Pons (tissue), 1 donor: ENCODE measurements at places on chromosomes 11 and 22.
A peak's percentile ranks its signal among the peaks of the same experiment; 100 is the strongest.

DNA sequence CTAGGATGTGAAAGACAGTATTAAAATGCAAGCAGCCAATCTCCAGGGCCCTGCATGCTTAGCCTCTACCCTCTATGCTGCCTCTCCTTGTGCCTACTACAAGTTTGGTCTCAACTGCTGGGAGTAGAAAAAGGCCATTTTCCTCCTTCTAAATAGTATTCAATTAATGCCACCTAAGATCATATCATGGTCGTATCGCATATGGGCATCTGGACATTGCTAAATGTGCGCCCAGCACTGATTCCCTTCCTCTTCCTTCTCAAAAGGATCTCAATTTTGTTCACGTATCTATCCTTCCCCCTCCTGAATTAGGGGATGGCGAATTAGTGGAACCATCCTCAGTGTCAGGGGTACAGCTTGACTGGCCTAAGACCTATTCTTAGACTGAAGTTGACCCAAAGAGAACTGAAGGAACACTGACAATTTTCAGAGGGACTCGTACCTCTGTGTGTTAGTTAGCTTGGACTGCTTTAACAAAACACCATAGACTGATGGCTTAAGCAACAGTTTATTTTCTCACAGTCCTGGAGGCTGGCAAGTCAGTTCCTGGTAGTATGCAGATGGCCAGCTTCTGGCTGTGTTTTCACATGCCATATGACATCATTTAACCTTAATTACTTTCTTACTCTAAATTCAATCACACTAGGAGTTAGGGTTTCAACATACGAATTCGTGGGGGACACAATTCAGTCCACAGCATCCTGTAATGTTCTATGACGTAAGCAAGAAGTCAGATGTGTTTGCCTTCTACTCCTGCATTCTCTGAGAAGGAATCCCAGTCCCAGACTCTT, 8.5 kb upstream of the NUP50 start:
- no peak for DNase-seq

DNA sequence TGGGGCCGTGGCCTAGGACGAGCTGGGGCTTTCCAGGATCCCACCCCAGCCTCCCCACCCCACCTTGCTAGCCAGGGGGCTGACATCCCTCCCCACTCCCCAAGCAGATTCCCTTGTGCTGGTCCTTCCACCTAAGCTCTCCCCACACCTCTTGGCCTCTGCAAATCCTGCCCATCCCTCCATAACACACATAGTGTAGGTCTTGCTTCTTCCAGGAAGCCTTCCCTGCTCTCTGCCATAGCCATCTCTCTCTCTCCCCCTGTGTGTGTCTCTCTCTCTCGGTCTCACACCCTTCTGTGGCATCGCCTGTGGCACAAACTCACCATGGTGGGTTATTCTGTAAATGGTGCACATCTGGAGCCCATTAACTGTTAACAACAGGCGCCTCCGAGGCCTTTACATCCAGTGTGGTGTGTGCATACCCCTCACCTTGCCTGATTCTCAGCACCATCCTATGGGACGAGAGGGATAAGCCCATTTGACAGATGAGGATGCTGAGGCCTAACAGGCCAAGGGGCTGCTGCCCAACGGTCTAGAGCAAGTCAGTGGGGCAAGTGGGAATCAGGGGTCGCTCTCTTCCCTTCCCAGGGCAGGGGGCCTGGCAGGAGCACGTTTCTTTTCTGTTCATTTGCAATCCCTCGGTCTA, 22.2 kb upstream of the PICK1 start:
- DNase-seq = no peak

DNA sequence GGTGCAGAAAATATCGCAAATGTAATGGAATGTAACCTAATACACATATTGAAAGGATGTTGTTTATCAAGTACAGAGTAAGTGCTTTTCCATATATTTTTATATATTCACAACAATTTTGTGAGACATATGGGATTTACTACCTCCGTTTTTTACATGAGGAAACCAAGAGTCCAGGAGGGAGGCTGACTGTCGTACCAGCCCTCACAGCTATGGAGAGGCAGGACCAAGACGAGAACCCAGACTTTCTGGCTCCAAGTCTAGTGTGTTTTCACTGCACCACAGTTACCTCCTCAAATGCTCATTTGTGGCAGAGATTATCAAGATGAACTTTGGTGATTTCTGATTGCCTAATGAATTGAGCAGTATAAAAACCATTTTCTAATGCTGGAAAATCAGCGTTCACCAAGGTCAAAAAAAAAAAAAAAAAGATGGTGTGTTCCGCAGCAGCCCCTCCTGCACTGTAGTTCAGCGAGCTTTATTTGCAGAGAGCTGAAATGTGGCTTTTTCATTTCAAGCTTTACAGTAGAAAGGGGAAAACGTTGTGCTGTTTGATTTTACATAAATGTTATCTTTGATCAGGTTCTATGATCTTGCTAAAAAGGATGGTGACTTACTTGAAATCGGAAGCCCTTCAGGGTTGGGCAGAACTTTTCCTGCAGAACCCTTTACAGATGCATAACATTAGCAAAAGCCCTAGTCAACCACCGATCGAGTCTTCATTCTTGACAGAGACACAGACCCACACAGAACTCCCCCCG, 44.7 kb upstream of the WEE1 start:
- DNase-seq = no peak

GRCh38 chr11:32317643-32318042, 117.7 kb downstream of the WT1 start:
- DNase-seq = no peak

DNA sequence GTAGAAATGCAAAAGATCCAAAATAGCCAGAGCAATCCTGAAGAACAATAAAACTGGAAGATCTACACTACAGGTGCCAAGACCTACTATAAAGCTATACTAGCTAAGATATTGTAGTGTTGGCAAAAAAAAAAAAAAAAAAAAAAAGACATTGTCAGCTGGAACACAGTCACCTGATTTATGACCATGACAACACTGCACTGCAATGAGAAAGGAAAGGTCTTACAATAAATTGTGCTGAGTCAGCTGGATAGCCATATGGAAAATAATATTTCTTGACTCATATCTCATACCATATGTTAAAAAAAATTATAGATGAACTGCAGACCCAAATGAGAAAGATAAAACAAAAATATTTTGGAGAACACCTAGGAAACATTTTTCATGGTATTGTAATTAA, 3.1 kb upstream of the PANX3 start:
- no peak for DNase-seq

DNA sequence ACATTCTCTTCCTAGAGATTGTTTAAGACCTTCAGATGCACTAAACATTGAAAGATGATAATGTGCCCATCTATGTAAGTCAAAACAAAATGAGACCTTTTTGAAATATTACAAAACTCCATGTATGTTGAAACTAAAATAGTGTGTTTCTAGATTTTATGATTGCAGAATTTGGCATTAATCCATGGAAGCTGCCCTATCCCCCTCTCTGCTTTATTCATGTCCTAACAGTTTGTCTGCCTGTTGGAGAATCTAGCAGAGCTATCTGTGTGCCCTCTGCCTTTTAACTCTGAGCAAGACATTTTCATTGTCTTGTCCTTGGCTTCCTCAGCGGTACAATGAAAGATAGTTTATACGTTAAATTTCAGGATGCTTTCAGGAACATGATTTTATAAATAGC, 105.5 kb downstream of the FAT3 start:
- no peak for DNase-seq

DNA sequence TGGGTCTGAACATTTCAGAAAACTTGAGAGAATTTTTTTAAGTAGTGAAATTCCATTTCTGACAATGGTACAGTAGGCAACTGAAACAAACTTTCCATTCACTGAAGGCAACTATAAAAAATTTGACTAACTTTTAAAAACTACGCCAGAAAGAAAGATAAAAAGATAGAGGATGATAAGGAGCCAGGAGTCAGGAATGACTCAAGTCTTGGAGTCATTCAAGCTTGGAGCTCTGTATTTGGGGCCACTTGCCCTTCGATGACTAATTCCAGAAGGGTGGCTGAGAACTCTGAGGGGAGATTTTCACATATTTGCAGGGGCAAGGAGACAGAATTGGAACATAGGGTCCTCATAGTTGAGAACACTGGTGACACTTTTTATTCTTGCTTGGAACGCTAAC, 1083.2 kb upstream of the CNTN5 start:
- no peak for DNase-seq

- peak; percentile 27 for DNase-seq
These were observed 90.1 kb downstream of the PDHX start for GRCh38 chr11:35006389-35007128.

DNA sequence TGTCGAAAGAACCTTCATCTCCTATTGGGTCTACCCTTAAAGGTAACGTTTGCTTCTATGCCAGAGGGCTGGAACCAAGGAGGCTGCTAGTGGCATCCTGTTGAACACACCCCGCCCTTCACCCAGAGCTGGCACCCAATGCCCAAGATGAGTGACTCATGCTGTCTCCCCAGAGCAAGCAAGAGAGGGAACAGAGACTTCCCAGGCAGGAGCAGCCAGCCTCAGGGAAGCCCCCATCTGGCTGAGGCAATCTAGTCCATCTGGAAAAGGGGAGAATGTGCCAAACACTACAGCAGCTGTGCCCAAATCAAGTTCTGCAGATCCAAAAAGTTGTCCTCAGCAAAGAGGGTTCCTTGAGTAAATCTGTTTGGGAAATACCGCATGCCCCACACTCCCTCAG, 91.9 kb upstream of the TP53I11 start:
- DNase-seq = no peak

DNA sequence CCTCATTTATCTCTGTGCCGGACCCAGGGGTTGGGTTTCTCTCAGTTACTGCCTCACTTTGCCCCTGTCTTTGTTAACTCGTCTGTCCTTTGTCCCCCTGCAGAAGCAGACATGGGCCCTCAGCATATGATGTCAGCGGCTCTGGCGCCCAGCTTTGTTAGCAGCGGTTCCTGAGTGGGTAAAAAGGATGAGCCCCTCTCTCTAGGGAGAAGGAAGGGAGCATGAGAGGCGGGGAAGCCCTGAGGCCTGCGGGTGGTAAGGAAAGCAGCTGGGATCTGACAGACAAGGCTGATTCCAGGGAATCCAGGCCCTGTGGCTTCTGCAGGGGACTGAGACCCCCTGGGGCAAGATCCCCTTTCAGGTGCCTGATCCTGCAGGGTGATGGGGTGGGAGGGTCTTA, 51.7 kb downstream of the MCM5 start:
- no peak for DNase-seq

GRCh38 chr22:39144101-39144767, 8.2 kb downstream of the CBX7 start:
- DNase-seq = peak; percentile 25

DNA sequence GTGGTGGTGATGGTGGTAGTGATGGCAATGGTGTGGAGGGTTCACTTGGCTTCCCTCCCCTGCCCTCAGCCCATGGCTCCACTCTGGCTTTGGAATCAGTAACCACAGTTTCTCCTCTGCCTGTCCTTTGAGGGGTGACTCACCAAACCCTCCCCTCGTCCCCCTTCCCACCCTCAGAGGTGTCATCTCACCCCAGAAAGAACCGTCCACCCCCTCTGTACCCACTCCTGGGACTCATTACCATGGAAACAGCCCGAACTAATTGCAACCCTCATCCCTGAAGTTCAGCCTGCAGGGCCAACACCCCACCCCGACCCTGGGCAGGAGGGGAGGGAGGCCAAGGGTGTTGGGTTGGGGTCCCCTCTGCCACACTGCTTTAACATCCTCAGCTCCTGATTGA, 26.6 kb downstream of the PHLDB1 start:
- no peak for DNase-seq

DNA sequence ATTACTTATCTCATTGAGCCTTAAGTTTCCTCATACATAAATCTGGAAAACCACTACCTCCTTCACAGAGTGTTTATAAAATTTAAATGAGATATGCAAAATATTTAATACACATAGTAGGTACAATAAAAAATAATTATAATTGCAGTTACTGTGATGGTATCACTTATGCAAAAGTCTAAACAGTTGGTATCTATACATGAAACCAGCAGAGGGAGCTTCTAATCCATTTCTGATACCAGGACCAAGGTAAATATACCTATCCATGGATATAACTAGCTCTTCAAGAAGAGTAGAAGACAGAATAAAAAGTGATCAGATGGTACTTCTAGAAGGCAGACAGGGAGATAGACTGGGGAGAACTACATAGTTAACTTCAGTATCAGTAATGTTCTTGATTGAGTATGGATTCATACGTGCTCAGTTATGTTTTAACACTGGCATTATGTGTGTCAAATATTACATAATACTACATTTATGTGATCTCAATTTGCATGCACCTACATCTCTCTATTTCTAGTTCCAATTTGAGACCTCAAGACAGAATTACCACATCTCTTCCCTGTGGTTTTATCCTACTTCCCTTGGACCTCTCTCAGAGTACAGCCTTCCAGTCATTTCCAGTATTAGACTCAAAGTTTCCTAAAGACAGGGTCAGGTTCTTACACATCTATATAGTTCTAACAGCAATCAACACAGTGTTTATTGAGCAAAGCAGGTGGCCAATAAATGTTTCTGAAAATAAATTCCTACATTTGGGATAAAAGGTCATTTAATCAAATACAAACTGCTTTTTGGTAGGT, 13.7 kb upstream of the TSG101 start:
- peak; percentile 42 for DNase-seq

DNA sequence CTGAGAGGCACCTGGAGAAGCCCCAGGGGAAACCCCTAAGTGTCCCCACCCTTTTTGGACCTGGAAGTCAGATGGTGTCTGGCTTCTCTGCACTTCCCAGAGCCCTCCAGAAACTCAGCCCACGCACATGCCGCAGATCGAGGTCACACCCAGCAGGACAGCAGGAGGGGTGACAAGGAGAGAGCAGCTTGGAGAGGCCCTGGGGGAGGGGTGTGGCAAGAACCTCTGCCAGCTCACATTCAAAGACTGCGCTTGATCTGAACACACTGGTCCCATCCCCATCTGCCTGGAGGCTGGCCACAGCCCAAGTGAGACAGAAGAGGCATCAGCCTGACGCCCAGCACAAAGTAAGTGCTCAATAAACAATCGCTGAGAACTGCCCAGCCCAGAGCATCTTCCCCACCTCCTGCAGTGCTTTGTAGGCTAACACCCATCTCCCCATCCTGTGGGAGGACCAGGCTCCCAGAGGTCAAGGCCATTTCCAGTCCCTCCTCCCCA, 21.4 kb downstream of the TMPRSS6 start:
- DNase-seq = no peak

DNA sequence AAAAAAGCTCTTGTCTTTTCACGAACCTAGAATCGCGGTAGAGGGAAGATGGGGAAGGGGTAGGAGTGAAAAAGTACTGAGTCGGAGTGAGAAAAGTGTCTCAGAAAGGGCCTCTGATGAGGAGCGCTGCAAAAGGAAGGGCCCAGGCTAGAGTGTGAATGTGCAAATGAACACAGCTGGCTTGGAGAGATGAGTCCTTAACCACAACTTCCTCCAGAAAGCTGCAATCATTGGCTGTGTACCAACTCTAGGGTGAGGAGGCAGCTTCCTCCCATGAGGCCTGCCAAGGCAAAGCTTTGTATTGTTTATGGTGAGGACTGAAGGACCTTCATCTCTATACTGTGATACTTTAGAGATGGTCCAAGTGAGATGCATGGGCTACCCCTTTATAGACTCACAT, 566.9 kb upstream of the ANO5 start:
- peak; percentile 74 for DNase-seq

DNA sequence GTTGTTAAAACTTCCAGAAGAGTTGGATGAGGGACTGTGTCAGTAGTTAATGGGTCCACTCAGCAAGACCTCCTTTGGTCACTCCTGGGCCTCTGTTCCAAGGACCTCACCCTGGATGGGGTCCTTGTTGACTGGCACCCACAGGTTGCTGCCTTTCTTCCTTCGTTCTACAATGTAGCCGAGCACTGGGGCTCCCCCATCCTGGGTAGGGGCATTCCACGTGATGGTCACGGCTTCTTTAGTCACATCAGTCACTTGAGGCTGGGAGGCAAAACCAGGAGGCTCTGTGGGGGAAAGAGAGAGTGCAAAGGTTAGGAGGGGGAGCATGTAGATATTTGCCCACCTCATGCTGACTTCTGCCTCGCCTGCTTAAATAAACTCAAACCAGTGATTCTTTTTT, 12.0 kb downstream of the TMEM86A start:
- DNase-seq = no peak
